Transverse colon (tissue), 4 donors: ENCODE measurements at places on chromosomes 3 and 15.
A peak's percentile ranks its signal among the peaks of the same experiment; 100 is the strongest.

DNA sequence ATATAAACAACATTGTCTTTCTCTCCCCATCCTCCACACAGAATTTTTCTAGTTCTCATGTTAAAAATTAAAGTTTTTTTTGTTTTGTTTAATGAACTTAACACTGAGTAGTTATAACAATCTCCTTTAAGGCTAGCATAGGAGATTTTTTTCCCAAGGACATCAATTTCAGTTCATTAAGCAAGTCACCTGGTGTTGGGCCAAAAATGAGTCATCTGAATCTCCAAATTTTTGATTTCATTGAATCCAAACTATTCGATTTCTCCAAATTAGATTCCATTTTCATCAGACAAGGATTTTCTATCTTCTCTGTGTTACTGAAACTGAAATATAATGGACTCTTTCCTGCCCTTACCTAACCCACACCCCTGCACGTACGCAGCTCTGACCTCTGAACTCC lies 631.4 kb upstream of the MDFIC2 start:
- no peak for DNase-seq

- DNase-seq = no peak
Observed at GRCh38 chr3:52441091-52441771, 3.7 kb downstream of the SEMA3G start.

DNA sequence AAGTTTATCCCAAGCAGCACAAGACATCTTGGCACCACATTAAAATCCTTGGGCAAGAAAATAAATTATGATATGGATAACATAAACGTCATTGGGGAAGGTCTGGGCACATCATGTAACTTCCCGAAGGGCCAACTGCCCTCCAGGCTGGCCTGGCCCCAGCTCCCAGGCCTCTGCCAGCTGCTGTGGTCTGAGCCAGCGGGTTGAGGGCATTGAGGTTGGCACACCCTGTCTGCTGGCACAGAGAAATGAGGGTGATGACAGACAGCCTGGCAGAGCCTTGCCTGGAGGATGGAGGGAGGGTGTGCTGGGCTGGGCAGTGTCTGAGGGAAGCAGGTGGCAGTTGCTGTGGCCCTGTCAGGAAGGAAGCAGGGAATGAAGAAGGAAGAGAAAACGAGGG lies 3.3 kb upstream of the RBSN start:
- DNase-seq = peak; percentile 73

DNA sequence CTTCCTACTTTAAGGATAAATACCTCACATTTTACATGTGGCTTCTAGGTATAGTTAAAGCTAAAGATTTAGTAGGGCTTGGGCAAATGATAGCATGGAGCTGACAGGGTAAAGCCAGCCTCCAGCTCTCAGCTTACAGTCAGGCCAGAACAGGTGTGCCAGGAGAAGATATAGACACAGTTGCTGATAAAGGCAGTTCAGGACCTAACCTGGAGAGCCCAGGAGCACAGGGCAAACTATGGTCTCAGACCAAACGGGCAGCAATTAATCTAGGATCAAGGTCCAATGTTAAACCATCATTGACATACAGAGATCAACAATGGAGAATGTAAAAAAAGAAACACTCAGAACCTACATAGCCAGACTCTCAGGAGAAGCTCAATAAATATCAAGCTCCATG lies 4.0 kb downstream of the WDR49 start:
- no peak for DNase-seq

GRCh38 chr3:33211444-33211843 lies 7.2 kb downstream of the SUSD5 start:
- DNase-seq = no peak

- DNase-seq = no peak
Observed at GRCh38 chr15:36152936-36153335, 426.5 kb upstream of the CDIN1 start.

- DNase-seq = peak; percentile 90
Observed at GRCh38 chr15:57559875-57560274, 31.8 kb upstream of the MYZAP start.

GRCh38 chr3:54870423-54870822 lies 57.4 kb downstream of the LRTM1 start:
- no peak for DNase-seq

DNA sequence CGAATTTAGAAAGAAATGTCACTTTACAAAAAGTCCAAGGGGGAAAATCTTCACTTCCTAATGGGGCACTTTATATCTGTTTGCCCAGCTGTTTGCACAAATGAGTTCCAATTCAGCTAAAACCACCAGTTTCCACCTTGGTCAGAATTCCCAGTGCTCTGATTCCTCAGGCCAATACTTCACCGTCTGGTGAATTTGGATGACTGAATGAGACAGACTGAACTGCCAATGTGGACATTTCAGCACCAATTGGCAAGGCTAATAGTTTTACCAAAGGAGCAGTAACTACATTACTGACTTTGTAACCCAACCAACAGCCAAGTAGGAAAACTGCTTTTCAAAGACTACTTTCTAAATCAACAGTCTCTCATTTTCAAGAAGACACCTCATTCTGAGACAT lies 51.8 kb downstream of the ABI3BP start:
- DNase-seq = no peak

GRCh38 chr3:182450942-182451787 lies 342.1 kb upstream of the ATP11B start:
- no peak for DNase-seq

GRCh38 chr3:43879166-43879565 lies 188.4 kb downstream of the ABHD5 start:
- no peak for DNase-seq

- no peak for DNase-seq
Observed at GRCh38 chr3:72630327-72630968, 217.8 kb downstream of the SHQ1 start.

DNA sequence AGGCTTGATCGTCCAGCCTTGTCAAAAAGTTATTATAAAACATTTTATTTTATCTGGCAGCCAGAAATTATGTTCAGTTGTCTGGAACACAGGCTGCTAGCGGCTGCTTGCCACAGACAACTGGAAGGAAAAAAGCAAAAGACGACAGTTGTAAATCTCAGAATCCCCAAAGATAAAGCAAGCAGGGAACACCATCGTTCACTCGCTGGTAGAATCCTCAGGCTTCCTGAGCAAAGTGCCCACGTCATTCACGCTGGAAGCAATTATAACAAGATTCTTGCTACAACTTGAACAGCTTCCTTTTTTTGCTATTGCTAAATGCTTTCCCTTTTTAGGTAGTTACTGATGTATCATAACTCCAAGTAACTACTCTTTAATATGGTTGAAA lies 33.6 kb downstream of the ADAMTS17 start:
- DNase-seq = no peak

GRCh38 chr3:12532182-12532581 lies 13.1 kb downstream of the MKRN2OS start:
- DNase-seq = no peak

- DNase-seq = peak; percentile 49
Observed at GRCh38 chr3:155019575-155019974, 60.5 kb upstream of the MME start.
